Kidney epithelial cell (primary cell): ENCODE measurements at places on chromosomes 5 and 9. TPM values are rescaled to one million over a fixed set of nuclear protein-coding genes. Genes with fewer than 3 reads are reported as not detected.

The AOPEP gene
- total RNA-seq, result 17.4 and 28.2 TPM in 2 replicates

The RRAGA gene
- total RNA-seq, result 54.6 and 61.4 TPM in 2 replicates

The KCTD16 gene
- 1.1 and 1.4 TPM in 2 replicates for total RNA-seq

The MAMDC2 gene
- total RNA-seq, result 12.2 and 13.4 TPM in 2 replicates

The RNF208 gene
- total RNA-seq, result 3.1 and 4.2 TPM in 2 replicates

The SPATA31A3 gene
- not detected in 2 replicates for total RNA-seq

The FAM169A gene
- total RNA-seq, result 16.3 and 18.8 TPM in 2 replicates

The C9orf153 gene
- not detected in 2 replicates for total RNA-seq

The UIMC1 gene
- 14.9 and 24.5 TPM in 2 replicates for total RNA-seq

The CETN3 gene
- 13.1 and 16.3 TPM in 2 replicates for total RNA-seq

The HSD17B3 gene
- not detected in 2 replicates for total RNA-seq

DNA sequence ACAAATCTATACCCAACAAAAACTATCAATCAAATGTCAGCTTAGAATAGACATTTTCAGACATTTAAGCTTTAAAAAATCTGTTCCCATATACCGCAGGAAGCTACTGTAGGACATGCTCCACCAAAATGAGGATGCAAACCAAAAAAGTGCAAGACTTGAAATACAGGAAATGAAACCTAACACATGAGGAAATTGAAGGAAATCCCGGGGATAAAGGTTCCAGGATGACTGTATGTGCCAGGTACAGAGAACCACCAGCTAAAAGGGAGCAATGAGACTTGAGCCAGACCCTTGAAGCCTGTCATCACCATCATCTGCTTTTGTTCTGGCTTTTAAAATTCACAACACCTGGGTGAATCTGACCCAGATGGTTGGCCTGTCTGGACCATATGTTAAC, 21.4 kb downstream of the DIAPH1 start:
- no peak for DNase-seq

GRCh38 chr5:111697881-111698757, 58.9 kb downstream of the NREP start:
- DNase-seq, result no peak

GRCh38 chr9:101792475-101792874, 54.0 kb upstream of the GRIN3A start:
- no peak for DNase-seq

GRCh38 chr5:90571147-90571773, 12.7 kb downstream of the ADGRV1 start:
- DNase-seq, result no peak

GRCh38 chr5:80255811-80256712, at the start of gene SERINC5:
TSS of gene SERINC5 (minus strand) at chr5:80256048. CDS start at chr5:80255922, 126 bp downstream.
- DNase-seq, result no peak

GRCh38 chr5:115507681-115508080, 36.9 kb downstream of the FEM1C start:
- DNase-seq, result no peak

DNA sequence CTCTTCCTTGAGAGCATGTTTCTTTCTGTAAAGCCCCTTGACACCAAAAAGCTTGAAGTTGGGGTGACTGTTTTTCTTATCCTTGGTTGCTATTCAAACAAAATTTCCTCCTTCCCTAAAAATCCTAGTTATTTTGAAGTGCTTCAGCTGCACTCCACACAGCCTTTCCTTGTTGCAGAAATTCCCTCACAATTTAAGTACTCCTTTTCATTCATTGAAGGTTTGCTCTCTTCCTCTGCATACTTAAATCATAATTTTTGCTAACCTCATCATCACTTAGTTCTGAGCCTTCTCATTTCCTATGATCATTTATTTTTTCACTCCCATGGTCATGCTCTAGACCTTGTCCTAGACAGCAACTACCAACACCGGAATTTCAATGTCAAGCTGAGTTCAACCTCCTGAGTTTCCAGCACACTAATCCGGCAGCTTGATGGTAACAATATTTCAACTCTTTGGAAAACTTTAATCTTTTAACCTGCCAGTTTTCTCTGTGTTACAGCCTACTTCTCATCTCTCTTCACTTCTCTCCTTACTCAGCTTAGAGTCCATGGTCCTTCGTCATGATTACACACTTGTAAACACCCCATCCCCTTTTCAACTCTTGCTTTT, 78.7 kb upstream of the ACTBL2 start:
- DNase-seq, result no peak

- DNase-seq, result no peak
Observed at GRCh38 chr5:111280282-111280951, 56.2 kb downstream of the CAMK4 start.

- DNase-seq, result no peak
Observed at GRCh38 chr5:3056866-3057265, 305.4 kb upstream of the IRX2 start.

DNA sequence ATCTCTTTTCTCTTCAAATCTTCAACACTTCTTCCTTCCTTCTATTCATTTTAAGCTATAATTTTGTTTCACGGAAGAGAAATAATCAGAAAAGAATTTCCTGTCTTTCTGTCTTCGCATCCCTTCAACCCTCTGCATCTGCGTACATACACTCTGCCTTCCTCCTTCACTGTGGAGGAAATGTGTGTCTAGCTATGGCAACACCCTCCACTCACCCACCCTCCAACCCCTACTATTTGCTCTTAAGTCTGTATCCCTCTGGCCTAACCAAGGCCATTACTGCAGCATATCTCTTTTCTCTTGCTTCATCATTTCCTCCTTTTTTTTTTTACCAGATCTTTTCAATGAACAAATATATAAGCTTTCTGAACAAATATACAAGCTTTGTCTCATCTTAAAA, 105.7 kb upstream of the NUDT12 start:
- no peak for DNase-seq

DNA sequence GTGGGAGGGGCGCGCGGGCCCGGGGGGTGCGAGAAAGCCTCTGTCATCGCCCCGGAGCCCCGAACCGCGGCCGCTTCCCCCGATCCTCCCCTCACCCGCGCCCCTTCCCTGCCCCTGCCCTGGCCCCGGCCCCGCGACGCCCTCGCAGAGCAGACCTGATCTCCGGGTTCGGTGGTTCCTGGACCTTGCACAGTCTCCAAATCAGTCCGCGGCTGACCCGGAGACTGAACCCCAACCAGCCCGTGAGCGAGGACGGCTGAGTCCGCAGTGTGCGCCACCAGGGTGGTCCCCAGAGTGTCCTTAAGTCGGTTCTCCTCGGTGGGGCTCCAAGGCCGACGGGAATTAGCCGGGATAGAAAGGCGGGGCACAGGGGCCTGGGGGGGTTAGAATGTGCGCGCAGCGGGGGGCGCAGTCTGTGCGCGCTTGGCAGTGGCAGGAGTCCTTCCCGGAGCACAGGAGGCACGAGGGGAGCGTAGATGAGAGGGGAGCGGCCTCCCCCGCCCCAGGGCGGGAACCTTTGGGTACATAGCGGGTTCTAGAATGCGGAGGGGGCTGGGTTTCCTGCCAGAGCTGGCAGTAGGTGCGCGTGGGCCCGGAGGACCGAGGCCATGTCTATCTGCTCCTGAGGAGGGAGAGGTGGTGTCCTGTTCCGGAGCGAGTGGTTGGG, 779 bp downstream of the PKN3 start:
- no peak for DNase-seq

GRCh38 chr5:50807661-50808060, 141.2 kb downstream of the PARP8 start:
- no peak for DNase-seq

GRCh38 chr5:67234671-67235176, 38.1 kb upstream of the CD180 start:
- no peak for DNase-seq

- no peak for DNase-seq
Observed at GRCh38 chr5:16076657-16077056, 102.9 kb downstream of the MARCHF11 start.

GRCh38 chr9:91090130-91090410, 271.6 kb downstream of the AUH start:
- DNase-seq, result no peak

DNA sequence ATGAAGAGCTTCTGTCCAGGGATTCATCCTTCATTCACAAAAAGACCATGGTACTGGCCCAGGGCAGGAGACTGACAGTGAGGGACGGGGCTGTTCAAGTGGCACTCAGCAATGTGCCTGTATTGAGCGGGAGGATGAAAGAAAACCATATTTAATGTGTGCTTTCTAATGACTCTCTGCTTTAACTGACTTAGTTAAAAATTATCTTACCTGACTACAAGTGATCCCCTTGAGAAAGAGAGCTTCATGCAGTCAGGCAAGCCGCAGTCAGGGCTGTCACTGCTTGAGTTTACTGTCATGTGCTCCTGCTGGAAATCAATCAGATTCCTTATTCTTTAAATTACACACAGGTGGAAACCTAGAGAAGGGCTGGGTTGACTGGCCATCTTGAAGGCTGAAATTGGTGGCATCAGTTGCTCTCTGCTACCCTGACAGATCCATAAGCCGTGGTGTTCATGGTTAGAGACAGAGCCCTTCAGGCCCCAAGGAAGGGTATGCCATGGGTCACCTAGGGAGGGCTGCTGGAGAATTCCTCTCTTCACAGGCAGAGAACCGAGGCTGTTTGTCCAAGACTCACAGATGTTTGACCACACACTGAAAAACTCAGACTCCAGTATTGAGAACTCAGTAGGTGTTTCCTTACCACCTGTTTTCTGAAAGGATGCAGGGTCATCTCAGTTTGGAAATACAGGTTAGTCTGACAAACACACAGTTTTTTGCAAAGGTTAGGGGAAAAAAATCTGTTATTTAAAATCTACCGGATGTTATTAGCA, 70.9 kb downstream of the TRIO start:
- DNase-seq, result no peak

DNA sequence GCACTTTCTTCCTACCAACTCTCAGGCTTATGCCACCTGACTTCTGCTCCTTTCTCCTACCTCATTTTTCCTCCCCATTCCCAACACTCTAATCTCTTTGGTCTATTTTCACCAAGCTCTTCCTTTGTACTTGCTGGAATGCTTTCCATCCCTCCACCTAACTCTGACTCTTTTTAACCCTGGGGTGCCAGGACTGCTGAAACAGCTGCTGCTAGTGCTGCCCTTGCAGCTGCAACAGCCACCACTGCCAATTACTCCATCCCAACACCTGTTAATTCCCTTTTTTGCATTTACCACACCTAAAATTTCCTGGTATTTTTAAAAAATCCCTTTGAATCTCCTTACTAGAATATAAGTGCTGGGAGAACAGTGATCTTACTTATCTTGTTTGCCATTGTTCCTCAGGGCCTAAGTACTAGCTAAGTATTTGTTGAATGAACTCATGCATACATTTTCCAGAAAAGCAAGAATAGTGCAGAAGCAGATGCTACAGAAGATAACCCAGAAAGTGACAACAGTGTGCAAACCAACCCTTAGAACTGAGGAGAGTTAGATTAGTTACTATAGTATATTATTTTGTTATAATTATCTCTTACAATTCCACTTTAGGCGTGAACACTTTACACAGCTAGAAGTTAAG, 11.5 kb downstream of the NADK2 start:
- no peak for DNase-seq

DNA sequence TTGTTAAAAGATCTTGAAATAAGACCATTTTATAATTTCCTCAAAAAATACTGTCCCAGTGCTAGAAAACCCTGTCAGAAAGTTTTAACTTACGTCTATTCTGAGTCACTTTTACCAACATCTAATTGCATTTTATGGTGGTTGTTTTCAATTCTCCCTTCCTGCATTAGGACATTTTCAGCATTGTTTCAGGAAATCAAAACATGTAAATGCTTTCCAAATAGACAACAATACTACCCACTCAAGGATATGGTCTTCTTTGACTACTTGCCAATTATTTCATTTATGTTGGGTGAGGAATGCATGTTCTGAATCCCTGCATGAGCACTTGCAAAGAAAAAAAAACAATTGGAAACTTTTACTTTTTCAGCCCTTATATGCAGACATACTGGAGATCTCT, 284.6 kb upstream of the PDE4D start:
- DNase-seq, result no peak

DNA sequence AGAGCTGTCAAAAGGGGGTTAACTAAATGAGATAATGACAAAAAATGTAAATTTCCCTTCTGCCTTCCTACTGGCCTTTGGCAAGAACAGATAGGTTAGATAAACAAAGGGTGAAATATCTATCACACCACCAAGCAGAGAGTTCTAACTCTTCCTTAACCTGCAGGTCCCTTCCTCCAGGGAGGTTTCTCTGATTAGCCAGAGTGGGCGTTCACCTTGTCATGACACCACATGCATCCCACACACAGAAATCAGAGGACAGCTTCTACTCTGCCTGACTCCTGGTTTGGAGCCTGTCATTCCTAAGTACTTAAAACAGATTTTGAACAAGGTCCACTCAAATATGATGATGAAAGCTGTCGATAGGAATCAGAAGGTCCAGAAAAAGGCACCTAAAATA, 180.0 kb downstream of the CDK5RAP2 start:
- DNase-seq, result no peak

GRCh38 chr5:82494942-82495341, 216.8 kb upstream of the RPS23 start:
- no peak for DNase-seq

DNA sequence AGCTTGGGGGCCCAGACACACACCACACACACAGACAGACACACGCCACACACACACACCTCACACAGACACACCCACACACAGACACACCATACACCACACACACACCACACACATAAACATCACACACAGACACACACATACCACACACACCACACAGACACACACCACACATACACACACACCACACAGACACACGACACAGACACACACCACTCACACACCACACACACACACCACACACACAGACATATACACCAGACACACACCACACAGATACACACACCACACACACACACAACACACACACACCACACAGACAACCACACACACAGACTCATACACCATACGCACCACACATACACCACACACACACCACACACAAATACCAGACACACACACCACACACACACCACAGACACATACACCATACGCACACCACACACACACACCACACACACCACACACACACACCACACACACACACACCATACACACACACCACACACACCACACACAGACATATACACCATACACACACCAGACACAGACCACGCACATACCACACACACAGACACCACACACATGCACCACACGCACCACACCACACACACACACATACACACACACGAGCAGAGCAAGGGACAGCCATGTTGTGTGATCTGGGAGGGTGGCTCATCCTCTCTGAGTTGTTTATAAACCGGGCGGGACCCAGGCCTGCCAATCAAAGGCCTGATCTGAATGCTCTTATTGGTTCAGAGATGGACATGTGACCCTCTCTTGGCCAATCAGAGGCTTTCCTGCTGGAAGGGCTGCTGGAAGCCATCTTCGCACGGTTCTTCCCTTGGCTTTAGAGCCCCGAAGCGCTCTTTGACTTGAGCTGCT, 148.3 kb downstream of the GAPVD1 start:
- no peak for DNase-seq

- DNase-seq, result no peak
Observed at GRCh38 chr5:82183828-82184227, 94.3 kb downstream of the RPS23 start.

- no peak for DNase-seq
Observed at GRCh38 chr9:130936285-130937117, 2.5 kb downstream of the FIBCD1 start.

DNA sequence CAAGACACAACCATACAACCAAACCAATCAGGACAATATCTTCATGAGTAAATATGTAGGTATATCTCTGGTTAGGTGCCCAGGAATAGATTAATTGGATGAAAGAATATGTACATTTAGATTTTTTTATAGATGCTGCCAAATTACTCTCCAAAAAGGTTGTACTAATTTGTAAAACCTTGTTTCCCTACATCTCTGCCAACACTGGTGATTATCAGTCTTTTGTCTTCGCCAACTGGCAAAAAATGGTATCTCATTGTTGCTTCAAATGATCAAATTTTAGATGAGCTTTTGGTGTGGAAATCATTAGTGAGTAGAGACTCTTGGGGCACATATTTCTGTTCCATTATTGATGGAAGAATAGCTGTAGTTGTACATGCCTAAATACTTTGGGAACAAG, 90.7 kb upstream of the ELL2 start:
- no peak for DNase-seq
